ENCODE measurements at places on chromosomes 3 and 15.
A peak's percentile ranks its signal among the peaks of the same experiment; 100 is the strongest.

DNA sequence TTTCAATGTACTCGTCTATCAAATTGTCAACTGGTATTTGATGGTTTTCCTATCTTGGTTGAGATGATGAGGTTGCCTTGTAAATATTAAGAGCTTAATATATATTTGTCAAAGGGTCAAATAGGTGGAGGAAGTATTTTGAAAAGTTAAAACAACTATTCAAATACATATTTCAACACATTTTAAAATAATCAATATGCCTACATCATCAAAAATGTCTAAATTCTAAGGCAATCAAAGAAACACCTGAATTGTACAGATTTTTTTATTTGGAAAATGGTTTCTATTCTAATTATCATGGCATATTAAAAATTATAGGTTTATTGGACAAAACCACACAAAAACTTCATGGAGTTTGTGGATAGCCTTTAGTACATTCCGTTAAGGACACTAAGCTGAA is 461.4 kb upstream of the ONECUT1 start:
- DNase-seq, result no peak

- DNase-seq, result peak; percentile 78
These were observed at the start of gene PIGZ for GRCh38 chr3:196968233-196969133. PIGZ (minus strand) TSS chr3:196968833; CDS start chr3:196952031, 16,802 bp downstream.

DNA sequence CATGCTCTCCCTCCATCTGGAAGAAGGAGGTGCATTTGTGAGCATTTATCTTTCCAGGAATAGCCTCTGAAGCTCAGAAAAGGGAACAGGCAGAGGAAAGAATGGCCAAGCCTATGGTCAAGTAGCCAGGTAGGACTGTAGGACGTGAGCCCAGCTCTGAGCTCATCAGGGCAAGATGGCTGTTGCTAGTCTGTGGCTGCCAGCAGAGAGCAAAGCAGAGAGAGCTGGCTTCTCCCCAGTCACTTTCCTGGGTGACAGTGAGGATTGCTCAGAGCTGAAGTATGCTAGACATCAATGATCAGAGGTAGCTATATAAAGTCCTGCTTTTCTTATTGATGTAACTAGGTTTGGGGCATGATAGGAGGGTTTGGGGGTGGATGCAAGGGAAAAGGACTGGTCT is 146.1 kb upstream of the SLC24A5 start:
- no peak for DNase-seq

DNA sequence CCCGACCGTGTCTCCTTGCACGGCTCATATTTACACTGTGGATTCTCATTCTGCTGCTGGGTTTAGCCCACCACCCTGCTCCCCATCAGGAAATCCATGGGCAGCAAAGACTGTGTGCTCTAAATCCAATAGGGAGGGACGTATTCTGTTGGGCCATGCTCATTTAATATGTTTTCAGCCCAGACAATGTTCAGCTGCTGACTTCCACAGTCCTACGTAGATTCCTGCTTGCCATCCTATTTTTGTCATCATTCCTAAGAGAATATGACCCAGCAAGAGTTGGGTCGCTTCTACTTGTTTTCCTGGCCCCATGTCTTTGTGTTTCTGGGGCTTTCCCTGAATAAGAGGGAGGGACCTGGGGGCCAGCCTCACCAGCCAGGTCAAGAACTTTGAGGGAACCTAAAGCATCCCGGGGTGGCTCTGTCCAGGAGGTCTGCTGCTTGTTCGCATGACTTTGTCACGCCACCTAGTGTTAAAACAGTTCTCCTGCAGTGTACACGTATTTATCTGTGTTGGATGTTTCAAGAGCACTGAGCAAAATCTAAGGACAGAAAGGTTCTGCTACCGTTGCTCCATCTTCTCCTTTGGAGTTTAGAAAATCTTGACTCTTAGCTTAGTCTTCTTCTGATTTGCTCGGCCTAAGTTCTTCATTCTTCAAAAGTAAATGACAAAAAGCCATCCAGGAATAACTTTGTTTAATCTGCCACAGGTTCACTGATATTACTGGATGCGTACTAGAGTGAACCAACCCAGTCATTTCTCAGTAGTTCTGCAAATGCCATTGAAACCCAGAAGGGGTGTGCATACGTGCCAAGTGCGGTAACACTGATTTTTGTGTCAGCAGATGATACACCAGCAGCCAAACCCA is 79.8 kb upstream of the NR2E3 start:
- DNase-seq, result no peak

GRCh38 chr15:33278816-33279612 is 31.8 kb upstream of the RYR3 start:
- no peak for DNase-seq

DNA sequence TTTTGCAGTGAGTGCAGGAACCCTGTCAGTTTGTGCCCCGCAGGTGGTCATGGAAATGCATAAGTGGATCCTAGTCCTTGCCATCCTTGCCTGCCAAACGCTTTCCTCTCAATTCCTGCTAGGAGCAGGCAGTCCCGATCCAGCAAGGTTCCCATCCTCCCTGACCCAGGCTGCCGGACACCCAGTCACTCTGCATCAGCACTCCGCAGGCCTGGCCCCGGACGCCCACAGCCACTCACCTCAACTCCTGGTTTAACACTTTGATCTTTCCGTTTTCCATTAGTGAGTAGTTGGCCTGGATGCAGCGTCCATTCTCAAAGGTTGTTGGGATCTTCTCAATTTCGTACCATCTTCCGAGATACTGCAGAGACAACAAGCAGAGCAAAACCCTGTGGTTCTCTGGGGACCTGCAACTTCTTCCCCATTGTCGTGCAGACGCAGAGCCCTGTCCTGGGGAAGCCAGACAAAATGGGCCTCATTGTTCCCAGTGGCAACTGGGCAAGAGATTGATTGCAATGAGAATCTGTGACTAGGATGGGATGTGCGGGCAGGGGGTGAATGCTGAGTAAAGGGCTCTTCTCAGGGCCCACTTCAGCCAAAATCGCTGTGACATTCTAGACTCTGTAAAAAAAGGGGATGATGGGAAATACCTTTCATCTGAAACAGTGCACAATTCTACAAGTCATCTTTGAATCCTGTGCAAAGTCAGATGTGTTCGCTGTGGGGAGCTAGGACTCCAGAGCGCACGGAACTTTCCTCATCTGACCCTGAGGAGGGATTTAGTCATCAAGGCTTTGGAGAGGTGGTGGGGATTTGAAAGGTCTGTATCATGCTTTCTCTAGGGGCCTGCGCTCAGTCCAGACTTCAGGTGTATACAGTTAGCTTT is 9.9 kb downstream of the APOD start:
- no peak for DNase-seq

DNA sequence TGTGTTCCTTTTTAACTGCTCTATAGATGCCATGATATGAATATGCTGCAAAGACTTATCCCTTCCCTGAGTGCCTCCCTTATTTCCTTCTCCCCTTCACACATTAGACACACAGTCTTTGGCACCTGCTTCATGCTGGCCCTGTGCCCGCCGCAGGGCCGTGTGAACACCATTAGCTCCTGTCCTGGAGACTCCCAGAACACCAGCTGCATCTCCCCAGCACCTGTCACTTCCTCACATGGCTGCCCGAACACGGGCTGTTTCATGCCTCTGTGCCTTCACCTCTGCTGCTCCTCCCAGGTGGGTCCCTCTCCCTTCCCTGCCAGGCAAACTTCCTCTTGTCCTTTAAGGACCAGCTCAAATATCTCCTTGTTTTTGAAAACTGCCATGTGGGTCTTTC is 40.5 kb upstream of the SEC13 start:
- no peak for DNase-seq

DNA sequence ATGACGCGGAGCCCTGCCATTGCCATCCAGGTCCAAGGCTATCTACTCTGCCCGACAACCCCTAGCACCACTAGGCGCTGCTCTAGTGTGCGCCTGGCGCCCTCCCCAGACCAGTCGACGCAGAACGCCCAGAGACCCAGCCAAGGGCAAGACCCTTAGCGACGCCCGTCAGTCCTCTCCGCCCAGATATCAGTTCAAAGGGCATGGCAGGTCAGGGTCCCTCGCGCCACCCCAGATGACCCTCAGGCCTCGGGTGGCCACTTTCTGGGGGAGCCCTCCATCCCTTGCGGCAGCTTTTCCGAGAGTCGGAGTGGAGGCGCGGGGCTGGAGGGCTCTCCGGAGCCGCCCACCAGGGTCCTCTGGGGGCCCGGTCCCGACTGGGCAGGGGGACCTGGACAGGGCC is 371 bp upstream of the CLSTN2 start:
- peak; percentile 65 for DNase-seq

- DNase-seq, result no peak
These were observed 3.8 kb upstream of the ARL14 start for GRCh38 chr3:160673188-160673587.

DNA sequence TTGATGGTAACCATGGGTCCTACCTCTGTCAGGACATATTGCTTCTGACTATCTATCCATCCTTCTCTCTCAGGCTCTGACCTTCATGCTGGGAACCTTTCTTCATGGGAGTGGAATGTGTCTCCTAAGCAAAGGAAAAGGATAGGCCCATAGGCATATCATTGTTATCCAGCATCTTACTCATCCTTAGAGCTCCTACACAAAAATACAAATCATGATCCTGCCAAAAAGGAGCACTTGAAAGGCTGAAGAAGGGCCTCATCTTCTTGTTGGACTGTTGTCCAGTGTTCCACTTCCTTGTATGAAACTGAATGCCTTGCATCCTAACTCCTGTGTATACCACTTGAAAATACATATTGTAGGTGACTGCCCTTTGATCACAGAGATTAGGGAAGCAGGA is 96.1 kb upstream of the SOX2 start:
- DNase-seq, result no peak

DNA sequence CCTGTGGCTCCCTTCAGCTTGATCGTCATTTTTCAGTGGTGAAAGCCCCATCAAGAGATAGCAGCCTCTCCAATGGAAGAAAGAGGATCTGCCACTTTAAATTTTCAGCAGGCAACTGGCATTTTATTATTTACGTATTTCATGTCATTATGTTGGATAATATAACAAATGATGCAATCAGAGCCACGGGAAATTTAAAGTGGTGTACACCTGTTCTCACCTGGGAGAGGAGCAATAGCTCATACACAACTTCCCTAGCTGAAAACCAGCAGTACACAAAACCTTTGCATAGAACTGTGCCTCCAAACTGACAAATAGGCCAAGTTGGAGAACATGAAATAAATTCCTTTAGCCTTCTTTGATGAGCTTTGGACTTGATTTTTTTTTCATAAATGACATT is 136.9 kb downstream of the SATB1 start:
- DNase-seq, result no peak

- DNase-seq, result no peak
These were observed 631.4 kb upstream of the MDFIC2 start for GRCh38 chr3:70943886-70944285.

GRCh38 chr15:68385671-68386586 is 46.0 kb downstream of the ITGA11 start:
- DNase-seq, result peak; percentile 20

Measured in upper lobe of right lung (tissue), 1 donor.